ENCODE measurements at places on chromosomes 7 and 10.
A peak's percentile ranks its signal among the peaks of the same experiment; 100 is the strongest.

GRCh38 chr10:85492684-85493083 lies 873.9 kb downstream of the GRID1 start:
- no peak for DNase-seq

- DNase-seq = no peak
Measured at GRCh38 chr7:73726083-73726466, 6.6 kb upstream of the STX1A start.

DNA sequence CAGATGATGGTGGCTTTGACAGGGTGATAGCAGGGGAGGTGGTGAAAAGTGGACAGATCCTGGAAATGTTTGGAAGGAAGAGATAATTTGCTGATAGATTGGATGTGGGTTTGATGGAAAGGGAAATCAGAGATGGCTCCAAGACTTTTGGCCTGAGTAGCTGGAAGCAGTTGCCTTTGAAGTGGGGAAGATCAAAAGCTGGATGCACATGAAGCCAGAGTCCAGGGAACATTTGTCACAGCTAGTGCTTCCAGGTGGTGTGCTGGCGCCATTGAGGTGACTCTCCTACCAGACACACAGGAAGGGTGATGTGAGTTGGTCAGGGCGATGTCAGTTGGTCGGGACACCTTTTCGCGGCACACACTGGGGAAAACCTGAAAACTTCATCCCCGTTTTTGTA lies 15.9 kb downstream of the DYNC1I1 start:
- no peak for DNase-seq

GRCh38 chr7:14682910-14683465 lies 219.6 kb downstream of the DGKB start:
- no peak for DNase-seq

DNA sequence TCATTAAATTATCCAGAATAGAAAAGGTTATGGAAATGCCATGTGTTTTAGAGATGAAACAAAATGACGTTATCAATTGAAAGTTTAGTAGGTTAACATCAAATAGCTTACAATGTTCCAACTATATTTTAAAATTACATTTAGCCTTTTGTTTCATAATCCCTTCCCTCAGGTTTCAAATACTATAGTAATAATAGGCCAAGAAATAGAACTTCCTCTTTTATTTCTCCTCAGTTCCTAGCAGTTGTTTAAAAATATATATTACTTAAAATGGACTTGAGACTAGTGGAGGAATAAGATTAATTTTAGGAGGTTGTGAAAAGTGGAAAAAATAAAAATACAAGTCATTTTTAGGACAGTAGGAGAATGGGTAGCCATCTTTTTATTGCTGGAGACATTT lies 16.4 kb upstream of the PDSS1 start:
- DNase-seq = no peak

DNA sequence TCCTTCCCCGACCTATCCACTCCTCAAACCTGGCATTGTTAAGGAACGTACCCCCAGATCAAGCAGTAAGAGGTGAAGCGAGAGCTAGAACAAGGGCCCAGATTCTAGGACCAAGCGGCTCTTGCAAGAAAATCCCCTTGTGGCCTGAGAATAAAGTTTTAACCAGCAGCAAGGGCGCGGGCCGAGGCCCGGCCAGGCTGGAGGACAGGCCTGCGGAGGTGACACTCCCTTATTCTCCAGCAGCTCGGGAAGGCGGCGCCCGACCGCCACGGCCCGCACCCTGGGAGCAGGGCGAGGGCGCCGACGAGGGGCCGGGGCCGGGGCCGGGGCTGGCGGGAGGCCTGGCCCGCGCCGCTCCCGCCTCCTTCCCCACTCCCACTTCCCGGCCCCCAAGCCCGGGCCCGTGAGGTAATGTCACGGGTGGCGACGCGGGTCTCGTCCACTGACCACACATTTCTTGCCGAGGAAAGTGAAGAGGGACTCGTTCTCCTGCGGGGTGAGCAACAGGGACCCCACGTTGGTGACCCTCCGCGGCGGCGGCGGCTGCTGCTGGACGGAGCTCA lies 551 bp downstream of the WASL start:
- DNase-seq = peak; percentile 41

GRCh38 chr10:53909791-53910190 lies 891.2 kb downstream of the PCDH15 start:
- no peak for DNase-seq

DNA sequence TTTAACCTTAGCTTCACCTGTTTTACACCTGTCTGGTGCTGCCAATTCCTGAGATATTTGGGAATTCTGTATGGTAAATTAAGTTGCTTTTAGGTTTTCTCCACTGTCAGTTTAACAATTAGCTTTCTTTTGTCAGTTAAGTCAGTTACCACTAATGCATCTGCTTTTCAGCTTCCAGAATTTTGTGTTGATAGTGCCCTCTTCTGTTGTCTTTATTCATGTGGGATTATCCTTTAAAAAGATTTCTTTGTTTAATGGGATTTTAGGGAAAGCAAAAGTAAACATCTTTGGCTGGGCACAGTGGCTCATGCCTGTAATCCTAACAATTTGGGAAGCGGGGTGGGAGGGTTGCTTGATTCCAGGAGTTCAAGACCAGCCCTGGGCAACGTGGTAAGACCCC lies 8.1 kb downstream of the TFAM start:
- DNase-seq = no peak

GRCh38 chr7:77467408-77467807 lies 51.3 kb upstream of the GSAP start:
- no peak for DNase-seq

DNA sequence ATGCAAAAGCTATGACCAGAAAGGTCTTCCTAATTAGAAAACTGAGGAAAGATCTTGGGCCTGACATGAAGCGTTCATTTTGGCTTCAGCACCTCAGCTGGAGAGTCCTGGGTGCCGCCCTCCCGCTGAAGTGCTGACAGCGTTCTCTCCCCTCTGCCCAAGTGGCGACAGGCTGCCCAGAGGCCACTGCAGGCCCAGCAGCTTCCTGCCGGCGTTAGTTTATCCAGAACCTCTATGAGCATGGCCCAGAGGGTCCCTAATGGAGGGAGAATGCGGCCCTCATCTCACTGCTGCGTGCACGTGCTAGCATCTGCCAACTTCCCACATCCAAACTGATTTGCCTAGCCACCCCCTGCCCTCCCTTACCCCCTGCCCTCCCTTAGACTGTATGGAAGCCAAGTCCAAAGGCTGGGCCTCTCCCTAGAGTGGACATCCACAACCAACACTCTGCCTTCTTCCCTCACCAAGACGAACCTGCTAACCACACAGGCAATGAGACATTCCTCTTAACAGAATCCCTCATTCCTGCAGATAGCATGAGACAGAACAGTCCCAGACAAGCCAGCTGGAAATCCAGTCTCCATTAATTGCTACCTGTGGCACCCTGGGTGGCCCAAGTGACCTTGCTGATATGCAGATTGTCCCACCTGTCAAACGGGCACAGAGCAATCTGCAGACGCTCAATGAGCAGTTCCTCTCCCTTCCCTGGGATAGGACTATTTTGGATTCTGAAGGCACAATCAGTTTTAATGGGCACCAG lies 108.4 kb downstream of the C10orf90 start:
- DNase-seq = no peak

DNA sequence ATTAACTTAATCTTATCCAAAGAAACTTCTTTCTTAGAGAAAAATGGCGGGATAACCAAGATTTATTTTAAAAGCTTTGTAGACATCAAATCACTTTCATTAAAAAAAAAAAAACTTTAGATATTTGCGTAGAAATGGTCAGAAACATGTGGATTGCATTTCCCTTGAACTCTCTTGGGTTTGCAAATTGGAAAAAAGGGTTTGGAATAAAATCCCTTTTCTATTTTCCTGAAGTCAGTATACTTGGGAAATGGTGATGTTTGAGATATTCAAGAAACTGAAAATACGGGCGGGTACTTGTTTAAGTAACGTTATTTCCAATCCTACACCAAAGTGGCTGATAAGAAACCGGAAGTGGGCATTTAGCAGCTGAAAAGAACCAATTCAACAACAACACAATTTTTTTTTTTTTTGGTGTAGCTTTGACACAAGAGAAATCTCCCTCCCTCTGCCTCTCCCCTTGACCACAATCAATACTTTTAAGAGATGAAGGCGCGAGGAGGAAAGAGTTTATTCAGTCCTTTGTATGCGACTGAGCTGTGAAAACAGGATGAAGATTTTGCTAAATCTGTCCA lies 13.7 kb upstream of the GFRA1 start:
- no peak for DNase-seq

DNA sequence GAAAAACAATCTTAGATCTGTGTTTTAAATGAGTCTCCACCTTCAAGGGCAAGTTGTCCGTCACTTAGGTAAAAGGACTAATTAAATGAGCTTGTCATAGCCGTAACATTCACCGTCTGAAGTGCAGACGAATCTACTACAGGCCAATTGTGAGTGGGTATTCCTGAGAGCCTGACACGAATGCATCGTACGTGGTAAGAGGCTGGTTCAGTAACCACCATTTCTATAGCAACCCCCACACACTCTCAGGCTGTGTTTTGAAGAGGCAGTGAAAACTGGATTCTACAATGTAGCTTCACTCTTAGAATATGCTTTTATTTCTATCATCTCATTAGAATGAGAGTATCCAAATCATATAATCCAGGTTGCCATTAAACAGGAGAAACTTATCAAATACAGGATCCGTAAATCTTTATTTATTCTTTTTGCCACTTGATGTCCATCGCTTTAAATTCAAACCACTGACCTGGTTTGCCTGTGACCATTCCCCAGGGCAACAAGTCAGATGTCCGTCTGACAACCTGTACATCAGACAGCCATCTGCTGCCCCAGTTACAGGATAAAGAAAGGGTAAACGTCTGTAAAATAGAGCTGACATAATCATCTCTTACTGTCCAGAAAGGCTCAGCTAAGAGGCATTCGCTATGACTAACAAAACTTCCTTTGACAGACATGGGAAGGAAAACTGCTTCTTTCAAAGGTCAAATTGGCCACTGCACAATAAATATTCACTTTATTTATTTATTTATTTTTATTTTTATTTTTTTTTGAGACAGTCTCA lies 70.3 kb upstream of the NMT2 start:
- DNase-seq = no peak

DNA sequence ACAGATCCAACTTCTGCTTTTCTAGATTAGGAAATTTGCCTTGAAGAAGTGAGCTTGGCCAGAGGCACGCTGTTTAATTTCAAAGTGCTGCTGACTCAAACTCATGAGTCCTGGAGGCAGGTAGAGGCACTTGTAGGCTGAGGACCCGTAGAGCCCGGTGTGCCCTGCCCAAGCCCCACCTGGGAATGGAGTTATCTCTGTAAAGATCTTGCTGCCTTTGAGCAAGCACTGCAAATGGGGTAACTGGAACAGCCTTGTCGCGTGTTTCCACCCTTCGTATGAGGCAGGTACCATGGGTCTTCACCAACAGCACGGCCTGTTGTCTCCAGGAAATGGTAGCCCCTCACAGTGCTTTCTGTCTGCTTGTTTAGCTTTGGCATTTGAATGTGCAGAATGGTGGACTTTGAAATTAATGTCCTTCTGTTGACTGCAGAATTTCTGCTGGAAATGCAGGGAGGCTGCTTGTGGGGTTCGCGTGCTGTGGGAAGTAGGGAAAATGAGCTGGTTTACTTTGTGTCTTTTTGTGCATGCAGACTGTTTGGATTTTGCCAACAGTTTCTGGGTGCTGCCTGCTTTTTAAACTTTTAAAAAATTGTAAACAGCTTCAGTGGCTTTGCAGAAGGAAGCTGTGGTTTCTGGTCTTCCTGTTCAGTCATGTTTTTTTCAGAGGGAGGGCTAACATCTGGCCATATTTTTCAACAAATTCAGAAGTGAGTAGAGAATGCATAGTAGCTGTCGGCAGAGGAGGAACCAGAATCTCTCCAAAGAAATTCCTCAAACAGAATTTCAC lies 27.2 kb downstream of the CCM2 start:
- no peak for DNase-seq

- no peak for DNase-seq
Measured at GRCh38 chr7:88121335-88121734, 98.5 kb downstream of the SRI start.

- DNase-seq = no peak
Measured at GRCh38 chr10:105359708-105360107, 718.6 kb downstream of the SORCS3 start.

DNA sequence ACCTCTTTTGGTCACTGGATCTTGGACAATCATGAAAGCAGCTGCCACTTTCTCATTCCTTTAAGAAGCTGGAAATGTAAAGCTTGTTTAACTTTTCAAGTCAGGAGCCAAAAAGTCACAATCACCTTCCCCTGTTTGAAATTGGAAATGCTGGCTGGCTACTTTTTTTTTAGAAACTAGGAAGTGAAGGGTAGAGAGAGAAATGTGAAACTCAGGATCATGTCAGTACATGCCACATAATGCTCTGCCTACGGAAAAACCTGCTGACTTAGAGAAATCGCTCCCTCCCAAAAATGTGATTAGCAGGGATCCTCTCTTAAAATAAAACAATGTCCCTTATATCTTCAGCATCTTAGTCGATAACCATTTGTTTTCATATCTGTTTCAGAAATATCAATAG lies 188.4 kb upstream of the C7orf33 start:
- no peak for DNase-seq

- no peak for DNase-seq
Measured at GRCh38 chr7:116772423-116772863, 89.9 kb upstream of the CAPZA2 start.

DNA sequence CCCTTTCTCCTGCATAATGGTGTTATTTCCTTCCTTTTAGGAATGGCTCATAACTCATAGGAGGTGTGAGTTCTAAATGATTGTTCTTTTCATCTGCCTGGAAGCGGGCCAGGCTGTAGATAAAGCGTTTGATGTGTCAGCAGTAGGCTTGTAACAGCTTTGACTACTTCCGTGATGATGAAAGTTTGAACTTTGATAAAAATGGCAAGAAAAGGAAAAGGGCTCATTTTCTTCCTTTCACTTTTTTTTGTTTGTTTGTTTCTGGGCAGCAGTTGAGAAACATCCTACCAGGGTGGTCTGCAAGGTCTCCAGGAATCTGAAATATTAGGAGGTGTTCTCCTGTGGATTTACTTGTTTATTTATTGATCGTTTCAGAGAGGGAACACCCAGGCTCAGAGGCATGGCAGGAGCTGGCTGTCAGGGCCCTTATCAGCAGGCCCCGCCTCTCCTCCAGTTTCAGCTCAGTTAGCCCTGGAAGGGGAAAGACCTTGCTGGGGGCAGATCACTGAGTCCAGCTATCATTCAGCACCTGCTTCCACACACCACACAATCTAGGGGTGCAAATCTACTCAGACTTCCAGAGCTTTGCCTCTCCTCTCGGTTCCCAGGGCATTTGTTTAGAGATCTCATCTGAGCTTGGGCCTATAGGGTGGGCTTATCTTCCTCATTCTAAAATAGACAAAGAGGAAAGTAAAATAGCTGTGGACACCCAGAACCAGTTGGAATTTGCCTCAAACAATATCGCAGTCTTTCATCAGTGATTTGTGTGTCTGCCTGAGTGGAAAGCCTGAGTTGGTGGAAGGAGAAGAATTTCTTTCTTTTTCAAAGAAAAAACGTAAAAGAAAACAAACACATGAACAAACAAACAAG lies 130.9 kb downstream of the BMPER start:
- DNase-seq = no peak

DNA sequence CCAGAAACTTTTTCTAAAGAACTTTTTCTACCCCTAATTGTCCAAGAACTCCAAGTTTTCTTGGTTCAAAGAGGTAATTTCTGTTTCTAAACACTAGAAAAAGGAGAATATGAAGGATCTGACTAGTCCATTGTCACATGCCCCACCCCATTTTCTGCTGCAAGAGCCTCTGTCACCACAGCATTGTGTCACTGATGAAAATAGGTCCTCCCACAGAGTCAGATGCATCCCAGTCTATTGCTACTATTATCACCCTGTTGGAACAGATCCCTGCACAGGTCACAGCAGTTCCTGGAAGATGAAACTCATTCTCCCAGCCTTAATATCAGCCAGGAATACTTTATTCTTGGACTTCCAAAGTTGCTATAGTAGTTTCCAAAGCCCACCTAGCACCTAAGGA lies 7.5 kb upstream of the CFTR start:
- no peak for DNase-seq

Data from stimulated activated CD4-positive, alpha-beta T cell treated with anti-CD3 and anti-CD28 coated beads, Interleukin-15, amount 100 ng/mL, for 24 hours (primary cell).